SK-N-DZ (cell line): ENCODE measurements at places on chromosomes 13 and 19.

DNA sequence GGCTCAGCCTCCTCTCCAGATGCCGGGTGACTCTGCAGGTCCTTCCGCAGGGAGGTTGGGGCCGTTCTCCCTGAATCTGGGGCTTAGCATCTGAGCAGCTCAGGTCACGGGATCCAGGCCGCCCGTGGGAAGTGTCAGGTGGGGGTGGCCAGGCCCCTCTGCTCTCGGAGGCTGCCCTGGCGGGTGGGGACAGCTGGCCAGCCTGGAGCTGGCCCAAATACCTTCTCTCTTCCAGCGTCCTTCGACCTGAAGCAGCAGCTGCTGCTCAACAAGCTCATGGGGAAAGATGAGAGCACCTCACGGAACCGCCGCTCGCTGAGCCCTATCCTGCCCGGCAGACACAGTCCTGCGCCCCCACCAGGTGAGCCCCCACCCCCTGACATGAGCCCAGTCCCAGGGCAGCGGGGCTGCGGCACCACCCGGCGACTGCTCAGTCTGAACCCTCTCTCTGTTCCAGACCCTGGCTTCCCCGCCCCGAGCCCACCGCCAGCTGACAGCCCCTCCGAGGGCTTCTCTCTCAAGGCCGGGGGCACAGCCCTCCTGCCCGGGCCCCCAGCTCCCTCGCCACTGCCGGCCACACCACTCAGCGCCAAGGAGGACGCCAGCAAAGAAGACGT is 19.1 kb downstream of the PEX11G start:
- DNase-seq, result no peak

DNA sequence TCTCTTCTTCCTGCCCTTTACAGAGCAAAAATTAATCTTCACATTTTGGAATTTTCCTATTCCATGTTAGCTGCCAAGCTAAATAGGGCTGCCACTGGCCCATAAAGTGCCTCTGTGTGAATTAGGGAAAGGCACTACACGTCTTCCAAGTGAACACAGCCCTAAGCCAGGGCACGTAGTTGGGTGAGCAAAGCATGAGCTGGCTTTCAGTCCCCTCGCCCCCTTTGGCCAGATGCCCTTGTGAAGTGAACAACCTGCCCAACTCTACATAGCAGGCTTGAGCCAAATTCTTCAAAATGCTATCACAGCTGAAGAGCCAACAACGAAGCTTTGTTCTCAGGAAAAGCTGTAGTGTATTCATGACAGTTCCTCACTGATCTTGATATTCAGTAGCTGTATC is 213.1 kb downstream of the OXGR1 start:
- DNase-seq, result no peak

GRCh38 chr19:50558039-50558438 is 10.2 kb downstream of the LRRC4B start:
- no peak for DNase-seq

DNA sequence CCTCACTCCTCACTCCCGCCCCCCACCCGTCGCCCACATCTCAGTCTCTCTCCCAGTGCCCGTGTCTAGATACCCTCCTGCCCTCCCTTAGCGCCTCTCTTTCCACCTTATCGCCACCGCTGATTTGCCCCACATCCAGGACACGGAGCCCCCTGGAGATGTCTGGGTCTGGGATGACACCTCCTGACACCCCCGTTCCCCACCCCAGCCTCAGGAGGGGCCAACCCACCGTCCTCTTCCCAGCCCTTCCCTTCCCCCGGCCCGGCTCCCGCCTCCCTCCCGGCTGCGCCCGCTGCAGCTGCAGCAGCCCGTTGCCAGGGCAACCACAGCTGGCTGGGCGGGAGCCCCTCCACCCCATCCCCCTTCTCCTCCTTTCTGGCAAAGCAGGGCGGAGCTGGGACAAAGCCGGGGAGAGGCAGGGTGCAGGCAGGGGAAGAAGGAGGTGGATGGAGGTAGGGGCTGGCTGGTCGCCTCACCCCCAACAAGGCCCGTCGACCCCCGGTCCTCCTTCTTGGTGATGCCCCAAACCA is 13.5 kb downstream of the DPF1 start:
- DNase-seq, result peak; percentile 77

- no peak for DNase-seq
These were observed 767.7 kb downstream of the PCDH17 start for GRCh38 chr13:58399263-58399662.

GRCh38 chr13:39602277-39602613 is 748 bp downstream of the LHFPL6 start:
- DNase-seq, result no peak

- DNase-seq, result no peak
These were observed at the start of gene LHB for GRCh38 chr19:49017041-49017665. LHB (minus strand) TSS chr19:49017091; CDS start chr19:49017081, 10 bp downstream.

DNA sequence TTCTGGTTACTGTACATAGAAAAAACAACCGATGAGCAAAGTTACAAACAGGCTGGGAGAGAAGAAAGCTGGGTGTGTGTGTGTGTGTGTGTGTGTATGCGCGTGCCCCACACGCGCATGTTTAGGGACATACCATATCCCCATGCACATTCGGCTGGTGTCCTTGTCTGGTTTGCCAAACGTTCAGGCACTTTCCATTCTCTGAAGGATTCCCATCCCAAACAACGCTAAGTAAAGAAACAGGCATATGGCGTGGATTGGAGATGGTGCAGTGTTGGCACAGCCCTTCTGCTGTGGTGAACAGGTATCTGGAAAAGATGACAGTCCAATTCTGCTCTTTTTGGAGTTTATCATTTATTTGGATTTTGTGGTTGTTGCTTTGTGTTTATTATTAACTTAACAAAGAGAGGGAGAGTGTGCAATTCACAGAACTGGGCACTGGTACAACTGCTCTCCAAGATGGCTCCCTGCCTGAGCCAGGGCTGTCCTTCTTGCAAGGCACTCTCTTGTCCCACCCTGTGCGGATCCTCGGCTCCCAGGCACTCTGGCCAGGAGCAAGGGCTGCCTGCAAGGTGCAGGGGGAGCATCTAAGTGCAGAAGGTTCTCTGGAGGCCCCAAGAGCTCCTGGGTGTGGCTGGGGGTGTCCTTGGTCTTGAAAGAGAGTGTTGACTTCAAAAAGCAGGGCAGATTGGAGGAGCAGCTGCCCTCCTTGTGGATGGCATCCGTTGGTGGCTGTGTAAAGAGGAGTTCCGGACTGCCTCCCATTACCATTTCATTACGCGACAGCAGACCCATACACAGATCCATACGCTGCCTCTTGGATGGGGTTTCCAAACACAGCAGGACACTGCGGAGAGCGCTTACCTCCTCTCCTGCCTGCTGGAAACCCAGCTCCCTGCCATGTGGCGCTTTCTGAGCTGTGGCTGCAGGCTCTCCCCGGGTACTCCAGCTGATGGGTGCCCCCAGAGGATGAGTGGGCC is 263.1 kb downstream of the ZNF536 start:
- DNase-seq, result no peak

DNA sequence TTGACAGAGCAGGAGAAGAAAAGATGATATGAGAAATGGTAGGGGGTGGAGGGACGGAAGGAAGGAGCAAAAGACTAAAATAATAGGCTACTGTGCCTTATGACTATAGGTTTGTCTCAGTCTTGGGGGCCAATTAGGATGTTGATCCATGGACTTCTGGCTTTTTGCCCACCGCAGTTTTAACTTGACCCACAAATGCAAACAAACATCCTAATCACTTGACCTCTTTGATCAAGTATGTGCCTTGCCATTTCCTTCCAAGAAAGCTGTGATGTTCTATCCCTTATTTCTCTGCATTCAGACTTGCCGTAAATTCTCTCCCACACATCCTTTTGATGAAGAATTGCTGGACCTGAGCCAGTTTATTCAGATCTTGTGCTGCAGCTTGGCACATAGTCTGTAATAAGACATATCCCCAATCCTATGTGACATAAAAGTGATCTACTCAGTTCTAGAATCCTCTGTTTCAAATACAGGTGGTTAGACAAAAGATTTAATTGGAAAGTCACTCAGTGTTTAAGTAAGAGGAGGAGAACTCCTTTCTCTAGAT is 62.8 kb downstream of the TPT1 start:
- no peak for DNase-seq

GRCh38 chr19:2543463-2544442 is 67.8 kb downstream of the GADD45B start:
- DNase-seq, result peak; percentile 62

DNA sequence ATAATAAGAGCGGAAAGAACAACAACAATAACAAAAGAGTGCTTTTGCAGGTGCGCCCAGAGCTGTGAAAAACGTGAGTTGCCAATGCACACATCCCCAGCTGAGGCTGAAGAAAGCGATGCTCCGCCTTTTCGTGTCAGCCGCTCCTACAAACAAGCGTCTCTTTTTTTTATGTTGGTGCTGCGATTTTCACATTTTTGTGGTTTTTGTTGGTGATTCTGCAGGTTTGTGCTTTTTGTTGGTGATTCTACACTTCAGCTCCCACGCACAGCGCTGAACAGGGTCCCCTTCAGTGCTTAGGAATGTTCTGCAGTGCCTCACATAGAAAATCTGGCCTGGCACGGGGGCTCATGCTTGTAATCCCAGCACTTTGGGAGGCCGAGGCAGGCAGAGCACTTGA is 7.3 kb upstream of the SBK3 start:
- DNase-seq, result no peak

GRCh38 chr19:32330213-32330857 is 15.1 kb upstream of the ZNF507 start:
- peak; percentile 4 for DNase-seq

DNA sequence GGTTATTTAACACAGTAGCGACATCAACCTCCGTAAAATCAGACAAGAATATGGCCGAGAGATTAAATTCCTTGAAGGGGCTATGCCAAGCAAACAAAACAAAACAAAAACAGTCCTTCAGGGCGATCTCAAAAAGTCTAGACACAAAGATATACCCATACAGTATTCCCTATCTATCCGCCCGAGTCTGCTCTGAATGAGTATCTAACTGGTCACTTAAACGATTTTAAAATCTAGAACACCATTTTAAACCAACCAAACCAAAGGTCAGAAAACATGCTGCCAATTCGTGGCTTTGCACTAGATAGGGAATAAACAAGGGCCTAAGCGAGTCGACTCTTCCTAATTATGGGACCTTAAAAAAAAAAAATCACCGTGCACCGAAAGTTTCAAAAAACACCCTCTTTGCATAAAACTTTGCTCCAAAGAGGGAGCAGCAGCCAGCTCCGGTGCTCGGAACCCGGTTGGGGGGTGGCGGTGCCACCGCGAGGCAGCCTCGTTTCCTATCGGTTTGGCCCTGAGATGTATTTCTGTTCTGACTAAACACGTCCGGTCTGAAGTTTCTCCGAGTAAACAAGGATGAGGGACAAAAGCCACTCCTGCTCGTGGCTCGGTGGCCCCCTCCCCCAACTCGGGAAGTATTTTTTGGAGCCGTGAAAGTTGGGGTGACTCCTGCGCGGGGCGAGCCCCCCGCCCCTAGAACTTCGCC is 1.8 kb downstream of the HMGB1 start:
- DNase-seq, result peak; percentile 34

GRCh38 chr13:40175639-40176038 is 490.8 kb downstream of the FOXO1 start:
- DNase-seq, result no peak

GRCh38 chr13:45068036-45069001 is 52.0 kb upstream of the GTF2F2 start:
- DNase-seq, result no peak

GRCh38 chr13:33441015-33441414 is 155.5 kb upstream of the STARD13 start:
- peak; percentile 33 for DNase-seq

DNA sequence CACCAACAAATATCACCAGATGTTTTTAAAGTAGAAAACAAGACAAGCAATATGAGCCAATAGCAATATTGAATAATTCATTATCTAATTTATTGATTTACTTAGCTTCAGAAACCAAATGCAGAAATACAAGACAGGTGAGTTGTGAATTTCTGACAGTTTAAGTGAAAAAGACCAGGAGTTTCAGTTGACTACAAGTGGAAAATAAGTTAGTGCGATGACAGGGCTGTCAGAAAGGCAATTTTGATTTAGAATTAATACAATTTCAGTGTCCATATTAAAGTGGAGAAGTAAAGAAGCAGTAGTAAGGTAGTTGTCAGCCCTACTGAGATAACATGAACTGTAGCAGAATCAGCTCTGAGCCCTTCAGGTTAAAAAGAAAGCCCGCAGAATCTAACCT is 1066.7 kb upstream of the ATXN8OS start:
- no peak for DNase-seq

DNA sequence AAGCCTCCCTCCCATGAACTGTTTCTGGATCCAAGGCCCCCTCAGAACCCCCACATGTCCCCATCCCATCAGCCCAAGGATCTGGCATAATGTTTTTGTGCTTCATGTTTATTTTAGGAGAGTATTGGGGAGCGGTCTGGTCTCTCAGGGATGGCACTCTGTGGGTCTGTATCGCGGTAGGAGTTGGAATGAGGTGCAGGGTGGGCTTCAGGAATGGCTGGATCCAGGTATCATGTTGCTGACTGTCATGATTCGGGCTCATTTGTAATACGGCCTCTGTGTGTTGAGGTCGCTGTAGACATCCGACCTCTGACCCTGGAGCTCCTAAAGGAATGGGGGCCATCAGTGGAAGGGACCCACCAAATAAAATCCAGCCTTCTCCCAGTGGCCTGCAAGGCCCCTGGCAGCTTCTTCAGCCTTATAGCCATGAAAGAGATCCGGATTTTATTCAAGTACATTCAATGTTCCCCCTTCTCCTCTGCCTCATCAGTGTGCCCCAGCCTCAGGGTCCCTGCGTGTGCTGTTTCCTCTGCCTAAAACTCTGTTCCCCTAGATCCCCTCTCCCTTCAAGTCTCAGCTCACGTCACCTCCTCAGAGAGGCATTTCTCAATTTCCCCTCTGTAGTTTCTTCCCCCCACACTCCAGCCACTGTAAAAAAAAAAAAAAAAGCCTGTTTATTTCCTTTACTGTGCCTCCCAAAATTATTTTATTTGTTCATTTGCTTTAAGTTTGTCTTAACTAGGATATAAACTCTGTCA is 2.2 kb downstream of the HCST start:
- no peak for DNase-seq

- DNase-seq, result no peak
These were observed 5.9 kb downstream of the BRME1 start for GRCh38 chr19:13899912-13900584.

DNA sequence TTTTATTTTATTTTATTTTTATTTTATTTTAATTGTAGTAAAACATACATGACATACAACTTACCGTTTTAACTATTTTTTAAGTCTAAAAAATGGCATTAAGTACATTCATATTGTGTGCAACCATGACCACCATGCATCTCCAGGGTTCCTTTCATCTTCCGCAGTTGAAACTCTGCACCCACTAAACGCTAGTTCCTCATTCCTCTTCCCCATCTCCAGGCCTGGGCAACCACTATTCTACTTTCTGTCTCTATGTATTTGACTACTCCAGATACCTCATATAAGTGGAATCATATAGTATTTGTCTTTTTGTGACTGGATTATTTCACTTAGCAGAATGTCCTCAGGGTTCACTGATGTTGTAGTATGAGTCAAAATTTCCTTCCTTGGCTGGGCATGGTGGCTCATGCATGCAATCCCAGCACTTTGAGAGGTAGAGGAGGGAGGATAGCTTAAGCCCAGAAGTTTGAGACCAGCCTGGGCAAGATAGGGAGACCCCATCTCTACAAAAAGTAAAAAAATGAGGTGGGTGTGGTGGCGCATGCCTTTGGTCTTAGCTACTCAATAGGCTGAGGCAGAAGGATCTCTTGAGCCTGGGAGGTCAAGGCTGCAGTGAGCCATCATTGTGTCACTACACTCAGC is 55.7 kb upstream of the ZNF507 start:
- no peak for DNase-seq

- no peak for DNase-seq
These were observed 494.6 kb downstream of the DCT start for GRCh38 chr13:93984876-93985275.
